ENCODE measurements at places on chromosomes 3 and 15. TPM values are rescaled to one million over a fixed set of nuclear protein-coding genes. Genes with fewer than 3 reads are reported as not detected.

DNA sequence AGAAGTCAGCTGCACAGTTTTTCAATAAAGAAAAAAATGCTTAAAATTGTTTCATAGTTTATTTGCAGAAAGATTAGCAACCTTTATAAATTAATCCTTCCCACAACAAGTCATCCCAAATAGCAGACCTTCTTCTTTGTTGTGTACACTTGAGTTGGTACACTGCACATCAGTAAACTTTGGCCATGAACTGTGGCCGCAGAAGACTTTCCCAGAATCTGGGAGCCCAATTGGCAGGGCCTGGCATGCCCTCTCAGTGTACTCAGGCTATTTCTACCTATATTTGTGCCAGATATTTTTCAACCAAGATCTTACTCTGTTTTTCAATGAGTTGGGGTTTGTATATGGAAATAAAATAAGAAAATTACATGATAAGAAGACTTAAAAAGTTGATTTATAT lies 133.1 kb downstream of the DIPK2A start:
- no peak overlapping the region for H3K27ac ChIP-seq
- no peaks in the 10 kb centered on the region for H3K27me3 ChIP-seq
- H3K4me3 ChIP-seq: no peak overlapping the region
- peaks cover 14% of the 10 kb centered on the region for H3K4me1 ChIP-seq

DNA sequence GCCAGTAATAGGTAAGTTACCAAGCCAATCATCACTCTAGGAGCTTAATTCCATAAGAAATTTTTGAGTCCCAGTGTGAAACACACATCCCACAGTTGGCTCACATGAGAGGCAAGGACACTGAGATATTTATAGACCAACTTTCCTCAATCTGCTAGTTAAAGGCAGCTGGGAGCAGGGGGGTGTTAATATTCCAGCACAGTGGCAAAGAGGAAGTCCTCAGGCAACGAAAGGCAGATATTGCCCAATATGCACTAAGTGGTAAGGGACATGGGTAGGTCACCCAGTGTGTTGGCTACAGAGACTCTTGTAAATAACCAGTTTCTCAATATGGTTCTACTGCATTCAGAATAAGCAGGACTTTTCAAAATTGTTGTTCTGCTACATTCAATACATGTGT lies 61.0 kb downstream of the TOP2B start:
- H3K27me3 ChIP-seq: no peaks in the 10 kb centered on the region
- no peaks in the 10 kb centered on the region for H3K4me1 ChIP-seq
- no peak overlapping the region for H3K27ac ChIP-seq
- no peak overlapping the region for H3K4me3 ChIP-seq
- peaks cover 38% of the 10 kb centered on the region for H3K36me3 ChIP-seq
- no peak for DNase-seq

GRCh38 chr3:138113326-138113725 lies 2.1 kb downstream of the DZIP1L start:
- DNase-seq: no peak
- H3K4me1 ChIP-seq: peaks cover 30% of the 10 kb centered on the region
- H3K4me3 ChIP-seq: peak overlapping the region; percentile 98
- no peak overlapping the region for H3K27ac ChIP-seq
- H3K36me3 ChIP-seq: peaks cover 3% of the 10 kb centered on the region

GOLGA8A gene
- total RNA-seq: 93.4 TPM

SEMA3B gene
- 2.9 TPM for total RNA-seq

PTPRG gene
- total RNA-seq: 41.2 TPM

- H3K27me3 ChIP-seq: no peaks in the 10 kb centered on the region
- H3K27ac ChIP-seq: no peak overlapping the region
- no peak for DNase-seq
- H3K4me3 ChIP-seq: no peak overlapping the region
Measured at GRCh38 chr15:58704155-58704865, 45.2 kb downstream of the ADAM10 start.

DNA sequence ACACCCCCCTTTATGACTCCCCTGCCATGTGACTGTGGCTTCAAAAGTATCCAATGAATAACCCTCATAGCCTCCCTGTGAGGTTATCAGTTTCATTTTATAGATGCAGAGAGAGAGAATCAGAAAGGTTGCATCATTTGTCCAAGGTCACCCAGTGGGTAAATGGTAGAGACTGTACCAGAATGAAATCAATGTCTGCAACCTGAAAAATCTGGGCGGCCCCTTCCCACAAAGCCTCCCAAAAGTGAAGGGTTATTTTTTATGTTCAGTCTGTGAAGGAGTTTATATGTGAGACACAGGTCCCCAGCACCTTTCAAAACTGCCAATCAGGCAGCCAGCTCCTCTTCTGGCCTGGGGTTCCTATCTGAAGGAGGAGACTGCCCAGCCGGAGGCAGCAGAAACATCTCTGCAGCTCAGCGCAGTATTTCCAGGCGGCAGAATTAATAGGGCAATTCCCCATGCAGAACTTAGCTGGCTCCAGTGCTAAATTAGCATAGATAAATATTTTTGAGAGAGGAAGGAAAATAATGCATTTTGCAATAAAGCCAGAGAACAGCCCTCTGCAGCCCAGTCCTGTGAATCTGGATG lies 130.8 kb upstream of the PRR20G start:
- H3K4me3 ChIP-seq: peak overlapping the region; percentile 9
- no peak for DNase-seq
- no peaks in the 10 kb centered on the region for H3K27me3 ChIP-seq
- no peak overlapping the region for H3K27ac ChIP-seq
- H3K4me1 ChIP-seq: peaks cover 83% of the 10 kb centered on the region

DNA sequence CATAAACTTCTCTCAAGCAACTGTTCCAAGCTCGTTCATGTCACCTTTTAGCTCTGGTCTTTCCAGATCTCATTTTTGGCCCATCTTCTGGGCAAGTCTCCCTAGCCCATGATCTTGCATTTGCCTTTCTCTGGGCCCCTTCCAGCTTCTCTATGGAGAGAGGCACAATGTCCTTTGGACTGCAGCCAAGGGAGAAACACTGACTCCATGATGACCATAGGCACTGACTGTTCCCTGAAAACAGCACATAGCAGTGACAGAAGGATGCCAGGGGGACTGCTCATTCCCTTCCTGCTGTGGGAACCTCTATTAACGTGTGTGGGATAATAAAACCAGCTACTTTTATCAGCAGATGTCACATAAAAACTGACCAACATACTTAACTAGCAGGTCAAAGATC lies 60.3 kb downstream of the STRIT1 start:
- no peak overlapping the region for H3K27ac ChIP-seq
- no peaks in the 10 kb centered on the region for H3K27me3 ChIP-seq
- no peaks in the 10 kb centered on the region for H3K36me3 ChIP-seq
- DNase-seq: no peak

GRCh38 chr3:41419809-41420208 lies 220.5 kb downstream of the CTNNB1 start:
- peaks cover 18% of the 10 kb centered on the region for H3K4me1 ChIP-seq

DNA sequence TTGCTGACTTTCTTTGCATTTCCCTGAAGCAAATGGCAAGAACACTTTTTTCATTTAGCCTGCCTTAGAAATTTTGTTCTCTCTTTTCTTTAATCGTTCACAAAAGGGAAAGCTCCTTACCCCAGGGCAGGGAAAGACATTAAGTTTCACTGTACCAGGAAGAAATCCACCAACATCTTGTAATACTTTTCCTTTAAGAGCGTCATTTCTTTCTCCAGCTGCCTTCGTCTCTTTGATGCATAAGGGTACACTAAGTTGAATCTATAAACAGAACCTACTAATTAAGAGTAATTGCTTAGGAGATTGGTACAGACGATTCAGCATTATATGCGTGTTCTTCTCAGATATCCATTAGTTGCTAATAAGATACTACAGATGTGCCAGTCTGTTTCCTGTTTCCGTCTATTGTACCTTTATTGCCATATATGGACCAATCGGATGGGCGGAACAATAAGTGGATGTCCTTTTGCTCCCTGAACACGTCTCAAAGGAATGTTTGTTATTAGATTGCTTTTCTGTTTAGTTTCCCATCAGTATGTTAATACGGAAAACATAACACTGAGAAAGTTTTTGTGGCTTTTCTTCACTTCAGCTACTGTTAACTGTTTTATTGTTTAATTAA lies 276.7 kb upstream of the RARB start:
- no peak overlapping the region for H3K4me3 ChIP-seq
- no peak for DNase-seq
- peak overlapping the region; percentile 15 for H3K27ac ChIP-seq
- peaks cover 56% of the 10 kb centered on the region for H3K4me1 ChIP-seq
- no peaks in the 10 kb centered on the region for H3K27me3 ChIP-seq
- no peaks in the 10 kb centered on the region for H3K36me3 ChIP-seq

GRCh38 chr15:76987896-76988860 lies 6.7 kb upstream of the PSTPIP1 start:
- no peaks in the 10 kb centered on the region for H3K27me3 ChIP-seq
- no peak overlapping the region for H3K4me3 ChIP-seq
- H3K27ac ChIP-seq: no peak overlapping the region
- DNase-seq: no peak
- no peaks in the 10 kb centered on the region for H3K36me3 ChIP-seq

MUC4 gene
- total RNA-seq: not detected

DNA sequence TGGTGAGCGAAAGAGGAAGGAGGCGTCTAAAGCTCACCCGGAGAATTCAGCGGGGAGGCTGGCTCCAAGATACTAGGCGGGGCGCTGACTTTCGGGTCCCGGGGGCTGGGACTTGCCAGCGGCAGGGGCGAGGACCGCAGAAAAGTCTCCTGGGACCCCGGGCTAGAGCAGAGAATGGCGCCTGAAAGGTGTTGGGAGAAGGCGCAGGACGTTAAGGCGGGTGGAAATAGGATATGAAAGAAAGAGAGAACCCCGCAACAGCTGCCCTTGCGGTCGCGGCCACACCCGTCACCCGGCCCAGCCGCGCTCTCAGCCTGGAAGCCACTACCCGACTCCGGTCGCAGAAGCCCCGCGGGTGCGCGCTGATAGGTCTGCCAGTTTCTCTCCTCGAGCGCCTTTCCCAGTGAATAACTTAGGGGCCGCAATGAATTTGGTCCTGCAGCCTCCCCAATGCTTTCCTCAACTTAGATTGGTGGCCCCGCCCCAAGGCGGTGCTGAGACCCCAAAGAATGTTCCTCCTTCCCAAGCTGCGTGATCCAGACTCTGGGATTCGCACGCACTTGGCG lies 604 bp downstream of the LTK start:
- H3K4me1 ChIP-seq: peaks cover 8% of the 10 kb centered on the region
- peak; percentile 26 for DNase-seq
- peaks cover 3% of the 10 kb centered on the region for H3K36me3 ChIP-seq
- H3K27me3 ChIP-seq: peaks cover 71% of the 10 kb centered on the region
- H3K4me3 ChIP-seq: peak overlapping the region; percentile 82

DNA sequence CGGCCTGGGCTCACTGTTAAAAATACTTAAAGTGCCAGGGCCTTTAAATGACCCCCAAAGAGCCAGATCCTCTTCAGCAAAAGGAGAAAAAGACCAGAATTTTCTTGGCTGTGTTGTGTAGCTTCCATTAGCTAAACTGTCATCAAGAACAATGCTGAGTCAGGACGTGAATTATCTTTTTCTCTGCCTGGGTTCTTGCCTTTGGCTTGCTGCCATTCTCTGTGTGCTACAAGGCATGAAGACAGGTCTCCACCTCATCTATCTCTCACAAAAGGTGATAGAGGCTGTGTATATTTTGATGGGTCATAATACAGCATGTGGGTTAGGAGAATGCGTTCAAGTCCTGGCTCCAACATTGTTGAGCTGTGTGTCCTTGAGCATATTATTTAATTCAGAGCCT lies 52.4 kb upstream of the SELENOK start:
- H3K4me3 ChIP-seq: no peak overlapping the region
- no peak for DNase-seq
- no peaks in the 10 kb centered on the region for H3K4me1 ChIP-seq
- no peaks in the 10 kb centered on the region for H3K27me3 ChIP-seq

DNA sequence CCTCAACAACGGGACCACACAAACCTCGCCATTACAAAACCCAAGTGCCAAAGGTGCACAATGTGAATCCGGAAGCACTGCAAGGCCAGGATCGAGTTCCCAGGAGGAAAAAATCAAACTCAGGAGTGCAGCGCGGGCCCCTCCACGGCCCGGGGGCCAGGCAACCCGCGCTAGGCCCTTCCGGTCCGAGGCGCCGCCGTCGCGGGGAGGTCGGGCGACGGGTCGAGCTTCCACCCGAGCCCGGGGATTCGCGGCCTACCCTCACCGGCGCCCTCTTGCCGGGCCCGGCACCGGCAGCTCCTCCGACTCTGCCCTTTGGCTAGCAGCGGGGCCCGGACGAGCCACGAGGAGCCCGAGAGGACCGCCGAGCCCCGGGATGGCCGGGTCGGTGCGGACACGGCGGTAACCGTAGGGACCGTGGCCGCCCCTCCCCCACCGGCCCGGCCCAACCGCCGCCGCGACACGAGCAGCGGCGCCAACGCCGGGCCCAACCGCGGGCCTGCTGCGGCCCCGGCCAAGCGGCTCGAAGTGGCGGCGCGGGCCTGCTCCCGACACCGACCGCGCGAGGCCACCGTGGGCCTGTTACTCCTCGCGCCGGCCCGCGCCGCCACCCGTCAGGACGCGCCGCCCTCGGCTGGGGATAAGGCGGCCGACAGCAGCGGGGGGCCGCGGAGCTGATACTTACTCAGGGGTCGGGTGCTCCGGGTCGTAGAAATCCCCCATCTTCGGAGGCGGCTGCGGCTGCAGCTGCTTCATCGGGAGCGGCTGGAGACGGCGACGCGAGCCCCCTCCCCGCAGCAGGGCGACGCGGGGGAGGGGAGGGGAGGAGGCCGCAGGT lies 525 bp downstream of the SETD2 start:
- H3K27ac ChIP-seq: peak overlapping the region; percentile 99
- peaks cover 48% of the 10 kb centered on the region for H3K4me1 ChIP-seq
- DNase-seq: peak; percentile 39
- H3K27me3 ChIP-seq: no peaks in the 10 kb centered on the region

ADAMTSL3 gene
- not detected for total RNA-seq

Measured in neural crest cell (in vitro differentiated cells).